ENCODE measurements at places on chromosomes 12 and 14.
A peak's percentile ranks its signal among the peaks of the same experiment; 100 is the strongest.

- DNase-seq: peak; percentile 80
These were observed 62.3 kb upstream of the PPP1R12A start for GRCh38 chr12:79997096-79997791.

- no peak for DNase-seq
These were observed 71.9 kb downstream of the RESF1 start for GRCh38 chr12:32031109-32031508.

- DNase-seq: peak; percentile 49
These were observed 606 bp downstream of the NXPH4 start for GRCh38 chr12:57216921-57217879.

DNA sequence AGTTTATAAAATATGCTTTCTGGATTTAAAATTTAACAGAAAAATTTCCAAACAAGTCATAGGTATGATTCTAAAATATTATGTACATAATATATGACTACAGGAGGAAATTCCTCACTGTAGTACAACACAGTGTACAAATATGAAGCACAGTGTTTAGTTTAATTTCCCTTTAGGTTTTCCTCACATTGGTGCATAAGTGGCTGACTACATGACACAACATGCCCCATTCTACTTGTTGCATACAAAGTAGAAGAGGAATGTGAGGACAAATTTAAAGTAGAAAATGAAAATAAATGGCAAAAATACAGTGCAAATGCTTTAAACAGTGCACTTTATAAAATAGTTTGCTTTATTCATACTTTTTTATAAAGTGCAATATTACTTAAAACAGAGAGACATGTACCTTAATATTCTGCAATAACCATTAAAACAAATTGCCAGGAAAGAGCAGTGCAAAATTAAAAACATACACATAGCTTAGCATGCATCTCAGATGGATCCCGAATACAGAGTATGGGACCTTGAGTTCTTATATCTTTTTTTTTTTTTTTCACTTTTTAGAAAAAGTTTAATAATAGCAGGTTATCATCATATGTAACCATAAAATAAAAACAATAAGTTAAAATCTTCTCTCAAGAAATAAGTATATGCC is 54.8 kb upstream of the TTC7B start:
- DNase-seq: no peak

- DNase-seq: no peak
These were observed 55.8 kb upstream of the CHGA start for GRCh38 chr14:92866901-92867865.

DNA sequence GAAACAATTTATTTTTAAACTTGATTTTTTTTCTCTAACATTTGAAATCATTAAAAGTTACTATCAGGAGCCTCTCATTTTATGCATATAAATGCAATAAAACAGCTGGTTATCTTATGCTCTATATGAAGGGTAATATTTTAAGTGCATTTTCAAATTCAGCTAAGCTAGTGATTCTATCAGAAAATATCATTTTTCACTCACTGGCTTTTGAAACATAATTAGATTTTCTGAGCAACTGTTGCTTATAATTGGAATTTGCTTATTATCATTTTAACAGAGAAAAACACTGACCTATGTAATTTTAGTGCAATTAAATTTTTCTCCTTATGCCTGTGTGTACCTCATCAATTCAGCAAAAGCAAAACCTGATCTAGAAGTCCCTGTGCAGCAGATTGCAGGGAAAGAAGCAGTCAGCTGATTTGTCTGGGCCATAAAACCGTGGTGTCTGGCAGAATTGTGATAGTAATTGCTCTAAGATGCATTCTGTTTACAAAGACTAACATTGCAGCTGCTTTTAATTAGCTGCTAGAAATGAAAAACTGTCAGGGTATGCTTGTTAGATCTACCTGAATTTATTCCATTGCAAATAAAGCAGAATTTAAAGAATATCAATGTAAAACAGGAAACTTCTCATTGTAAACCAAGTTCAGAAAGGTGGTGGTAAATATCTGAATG is 75.0 kb downstream of the BICD1 start:
- DNase-seq: no peak

DNA sequence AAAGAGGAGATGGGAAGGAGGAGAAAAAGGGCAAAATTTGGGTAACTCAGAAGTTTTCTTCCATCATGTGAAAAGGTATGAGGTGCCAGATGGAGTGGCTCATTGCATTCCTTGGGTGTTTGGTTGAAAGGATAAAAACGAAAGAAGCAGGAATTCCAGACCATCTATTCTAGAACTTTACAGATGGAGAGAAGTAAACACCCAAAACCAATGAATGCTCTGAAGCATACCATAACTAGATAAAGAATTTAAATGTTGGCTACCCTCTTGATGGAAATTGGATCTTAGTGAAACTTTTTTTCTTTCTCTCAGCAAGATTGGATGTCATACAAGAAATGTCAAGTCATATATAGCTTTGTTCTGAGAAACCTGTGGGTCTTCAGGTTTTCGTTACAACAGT is 175.6 kb upstream of the FAR2 start:
- DNase-seq: no peak

DNA sequence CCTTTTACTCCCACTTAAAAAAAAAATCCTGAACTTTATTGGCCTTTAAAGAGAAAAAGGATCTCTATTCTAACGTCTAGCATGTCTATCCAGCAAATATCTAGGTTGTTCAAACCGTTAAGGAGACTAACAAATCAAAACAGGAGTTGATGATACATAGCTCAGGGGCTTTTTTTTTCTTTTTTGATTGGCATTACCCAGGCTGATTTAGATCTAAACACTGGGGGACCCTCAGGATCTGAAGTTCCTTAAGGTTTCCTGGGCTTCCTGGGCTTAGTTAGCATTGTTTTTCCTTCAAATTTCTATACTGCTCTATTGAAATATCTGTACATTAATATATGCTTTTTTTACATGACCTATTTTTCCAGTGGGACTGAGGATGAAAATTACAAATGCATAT is 42.3 kb downstream of the EFCAB11 start:
- DNase-seq: no peak

DNA sequence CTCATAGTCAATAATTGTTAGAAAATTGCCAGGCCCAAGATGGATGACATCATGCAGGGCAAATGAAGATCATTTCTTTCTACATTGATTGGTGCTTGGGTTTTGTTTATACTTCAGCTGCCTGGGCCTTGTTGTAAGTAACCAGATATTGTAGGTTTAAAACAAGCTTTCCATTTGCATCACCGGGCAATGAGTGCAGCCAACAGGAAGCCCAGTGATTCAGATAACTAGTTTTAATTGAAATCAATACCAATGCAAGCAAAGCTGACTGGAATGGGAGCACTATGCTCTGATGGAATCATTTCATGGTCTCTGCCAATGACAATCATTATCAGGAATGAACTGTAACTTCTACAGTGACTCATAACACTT is 279.3 kb downstream of the DUSP6 start:
- DNase-seq: no peak

DNA sequence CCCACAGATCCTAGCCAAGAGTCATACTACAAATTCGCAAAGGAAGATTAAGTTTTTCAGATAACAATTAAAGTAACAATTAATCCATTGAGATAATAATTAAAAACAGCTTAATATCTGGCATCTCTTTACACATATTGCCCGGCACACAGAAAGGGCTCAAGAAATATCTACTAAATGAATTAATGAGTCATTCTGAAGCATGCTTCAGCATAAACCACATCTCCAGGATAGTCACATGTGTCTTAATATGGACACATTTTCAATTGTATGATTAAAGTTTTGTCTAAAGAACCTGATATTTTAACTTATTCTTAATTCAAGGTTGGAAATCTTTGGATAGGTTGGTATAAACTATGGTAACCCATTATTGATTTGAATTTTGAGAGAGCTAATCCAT is 9.6 kb downstream of the ITPR2 start:
- no peak for DNase-seq

DNA sequence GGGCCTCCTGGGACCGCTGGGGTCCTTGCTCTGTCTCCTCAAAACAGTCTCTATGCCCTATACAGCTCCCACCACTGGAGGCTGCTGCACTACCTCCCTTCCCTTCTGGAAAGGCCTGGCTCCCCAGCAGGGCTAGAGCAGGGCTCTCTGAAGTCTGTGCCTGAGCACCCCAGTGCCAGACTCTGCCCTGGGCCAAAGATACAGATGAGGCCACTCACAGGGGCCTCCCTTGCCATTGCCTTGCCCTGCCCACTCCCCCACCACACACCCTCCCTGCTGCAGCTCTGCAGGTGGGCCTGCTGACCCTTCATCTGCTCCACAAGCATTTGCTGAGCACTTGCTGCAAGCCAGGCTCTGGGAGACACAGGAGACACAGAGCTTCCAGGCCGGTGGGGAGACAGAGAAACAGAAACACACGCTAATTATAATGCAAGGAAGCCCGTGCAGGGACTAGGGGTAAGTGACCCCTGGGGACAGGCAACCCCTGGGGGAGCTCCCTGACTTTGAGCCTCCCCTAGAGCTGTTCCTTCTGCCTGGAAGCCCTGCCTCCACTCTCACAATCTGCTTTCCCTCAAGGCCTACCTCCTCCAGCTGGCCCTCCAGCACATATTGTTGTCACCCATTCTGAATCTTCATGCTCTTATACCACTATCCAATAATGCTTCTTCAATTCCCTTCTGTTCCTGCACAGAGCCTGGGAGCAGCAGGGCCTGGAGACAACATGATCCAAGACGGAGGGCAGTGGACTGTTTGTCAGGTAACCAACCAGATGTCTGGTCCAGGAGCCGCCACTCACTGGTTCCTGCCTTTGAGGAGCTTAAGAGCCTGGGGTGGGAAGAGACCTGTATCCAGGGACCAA is 32.6 kb upstream of the PNMA1 start:
- peak; percentile 75 for DNase-seq

GRCh38 chr14:32087173-32087861 is 10.2 kb downstream of the ARHGAP5 start:
- peak; percentile 31 for DNase-seq
